ENCODE measurements at places on chromosomes 16 and 17. TPM values are rescaled to one million over a fixed set of nuclear protein-coding genes. Genes with fewer than 3 reads are reported as not detected.

GRCh38 chr16:13223666-13224065 is 322.3 kb downstream of the SHISA9 start:
- H3K27ac ChIP-seq = no peak overlapping the region
- H3K4me3 ChIP-seq = no peak overlapping the region
- no peaks in the 10 kb centered on the region for H3K36me3 ChIP-seq
- H3K27me3 ChIP-seq = no peaks in the 10 kb centered on the region

GRCh38 chr16:13436641-13437412 is 483.1 kb upstream of the ERCC4 start:
- no peaks in the 10 kb centered on the region for H3K36me3 ChIP-seq
- no peaks in the 10 kb centered on the region for H3K27me3 ChIP-seq
- DNase-seq = no peak

GRCh38 chr16:23160574-23160973 is 11.3 kb upstream of the USP31 start:
- no peak overlapping the region for H3K4me3 ChIP-seq
- no peak overlapping the region for H3K27ac ChIP-seq
- DNase-seq = no peak
- H3K27me3 ChIP-seq = no peaks in the 10 kb centered on the region
- no peaks in the 10 kb centered on the region for H3K36me3 ChIP-seq

DNA sequence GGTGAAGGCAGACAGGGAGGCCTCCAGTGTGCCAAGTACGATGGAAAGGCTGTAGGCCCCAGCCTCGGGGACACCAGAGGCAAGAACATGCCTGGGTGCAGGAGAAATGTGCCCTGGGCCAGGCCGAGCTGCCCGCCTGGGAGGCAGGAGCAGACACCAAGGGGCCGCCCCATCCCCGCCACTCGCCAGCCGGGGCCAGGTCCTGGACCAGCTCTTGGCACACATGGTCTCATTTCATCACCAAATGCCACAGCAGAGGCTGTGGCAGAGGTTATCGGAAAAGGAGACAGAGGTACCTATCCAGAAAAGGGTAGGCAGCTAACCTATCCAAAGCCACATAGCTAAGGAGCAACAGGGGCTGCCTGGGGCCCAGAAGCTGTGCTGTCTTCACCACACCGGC is 31.3 kb downstream of the PEMT start:
- H3K27me3 ChIP-seq = no peaks in the 10 kb centered on the region
- peaks cover 6% of the 10 kb centered on the region for H3K4me1 ChIP-seq
- H3K36me3 ChIP-seq = no peaks in the 10 kb centered on the region
- H3K4me3 ChIP-seq = no peak overlapping the region
- H3K27ac ChIP-seq = peak overlapping the region; percentile 83

OTOP2 gene
- not detected for total RNA-seq

TIGD7 gene
- total RNA-seq = 4.4 TPM

DNA sequence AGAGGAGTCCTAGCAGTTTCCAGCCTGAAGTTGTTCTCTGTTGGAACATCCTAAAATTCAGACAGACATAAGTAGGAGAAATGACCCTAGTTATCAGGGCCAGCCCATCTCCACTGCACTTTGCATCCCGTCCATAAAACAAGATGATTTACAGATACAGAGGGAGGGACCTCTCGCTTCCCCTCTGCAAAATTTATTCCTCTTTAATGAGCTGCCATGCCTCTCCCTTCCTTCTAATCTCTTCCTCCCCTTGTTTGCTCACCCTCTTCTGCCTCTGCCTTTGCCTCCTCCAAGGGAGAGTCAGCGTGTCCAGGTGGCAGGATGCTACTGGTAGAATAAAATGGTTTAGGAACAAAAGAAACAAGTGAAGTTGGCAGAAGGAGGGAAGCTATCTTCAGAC is 351.3 kb downstream of the SOX9 start:
- DNase-seq = no peak
- H3K27ac ChIP-seq = peak overlapping the region; percentile 12
- peaks cover 8% of the 10 kb centered on the region for H3K4me1 ChIP-seq
- H3K4me3 ChIP-seq = no peak overlapping the region

CDC42EP4 gene
- total RNA-seq = 119 TPM

- H3K4me3 ChIP-seq = no peak overlapping the region
- H3K27me3 ChIP-seq = no peaks in the 10 kb centered on the region
- no peaks in the 10 kb centered on the region for H3K36me3 ChIP-seq
- H3K4me1 ChIP-seq = no peaks in the 10 kb centered on the region
- no peak overlapping the region for H3K27ac ChIP-seq
- DNase-seq = no peak
Measured at GRCh38 chr16:17354141-17354601, 116.6 kb downstream of the XYLT1 start.

DNA sequence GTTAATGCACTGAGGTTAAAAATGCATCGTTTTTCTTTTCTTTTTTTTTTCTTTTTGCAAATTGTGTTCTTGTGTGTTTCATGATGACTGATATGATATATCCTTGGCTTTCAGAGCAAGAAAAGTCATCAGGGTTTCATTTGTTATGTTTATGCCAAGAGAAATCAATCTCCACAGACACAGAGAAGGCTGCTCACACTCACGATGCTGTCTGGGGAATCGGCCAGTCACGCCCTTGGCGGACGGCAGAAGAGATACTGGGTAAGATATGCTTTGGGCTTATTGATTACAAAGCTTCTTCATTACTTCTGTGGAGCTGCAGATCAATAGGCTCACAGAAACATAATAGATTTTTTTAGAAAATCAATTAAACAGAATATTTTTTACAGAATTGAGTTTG is 42.2 kb upstream of the TNRC6C start:
- no peaks in the 10 kb centered on the region for H3K36me3 ChIP-seq
- no peaks in the 10 kb centered on the region for H3K4me1 ChIP-seq
- H3K4me3 ChIP-seq = no peak overlapping the region

GRCh38 chr17:39704821-39705551 is 5.1 kb downstream of the ERBB2 start:
- no peaks in the 10 kb centered on the region for H3K27me3 ChIP-seq
- peaks cover 48% of the 10 kb centered on the region for H3K4me1 ChIP-seq
- peaks cover 14% of the 10 kb centered on the region for H3K36me3 ChIP-seq
- peak; percentile 50 for DNase-seq
- peak overlapping the region; percentile 98 for H3K27ac ChIP-seq

KREMEN2 gene
- total RNA-seq = 1.4 TPM

DNA sequence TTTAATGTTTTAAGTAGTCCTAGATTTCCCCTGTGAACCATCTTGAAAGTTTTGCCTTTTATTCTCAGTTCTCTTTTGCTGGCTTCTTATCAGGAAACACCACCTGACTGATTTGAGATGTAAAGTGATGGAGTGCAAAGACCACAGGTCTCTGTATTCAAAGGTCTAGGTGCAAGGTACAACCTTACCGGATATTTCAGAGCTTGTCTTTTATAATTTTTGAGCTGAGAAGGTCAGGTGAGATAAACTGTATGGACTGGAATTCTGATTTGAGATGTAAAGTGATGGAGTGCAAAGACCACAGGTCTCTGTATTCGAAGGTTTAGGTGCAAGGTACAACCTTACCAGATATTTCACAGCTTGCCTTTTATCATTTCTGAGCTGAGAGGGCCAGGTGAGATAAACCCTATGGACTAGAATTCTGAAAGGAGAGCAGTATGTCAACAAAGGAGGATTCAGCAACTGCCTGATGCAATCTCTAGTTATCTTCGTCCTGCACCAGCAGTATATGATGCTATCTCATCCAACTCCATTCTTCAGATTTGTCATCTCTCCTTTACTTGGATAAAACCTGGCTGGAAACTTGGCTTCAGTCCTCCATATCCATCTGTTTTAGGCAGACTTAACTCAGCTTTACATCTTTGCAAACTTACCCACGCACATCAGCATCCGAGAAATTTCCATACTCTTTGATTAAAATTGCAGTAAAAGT is 64.3 kb downstream of the CENPV start:
- no peaks in the 10 kb centered on the region for H3K4me1 ChIP-seq
- no peaks in the 10 kb centered on the region for H3K27me3 ChIP-seq
- H3K4me3 ChIP-seq = no peak overlapping the region
- H3K27ac ChIP-seq = no peak overlapping the region

DNA sequence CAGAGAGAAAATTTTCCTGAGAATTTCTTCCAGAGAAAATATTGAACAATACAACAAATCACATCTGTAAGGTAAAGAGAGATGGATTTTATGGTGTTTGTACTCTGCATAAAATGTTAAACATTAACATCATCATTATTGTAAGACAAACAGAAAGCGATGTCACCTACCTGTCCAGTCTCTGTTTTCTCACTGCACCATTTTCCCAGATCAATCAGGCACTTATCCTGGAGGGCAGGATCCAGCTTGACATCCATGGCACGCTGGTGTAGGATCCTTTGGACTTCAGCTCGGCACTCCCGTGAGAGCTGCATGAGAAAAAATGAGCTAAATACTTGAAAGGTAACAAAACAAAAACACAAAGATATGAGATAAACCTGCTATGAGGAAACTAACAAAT is 55.9 kb upstream of the CLEC18B start:
- H3K27me3 ChIP-seq = no peaks in the 10 kb centered on the region
- H3K27ac ChIP-seq = no peak overlapping the region
- DNase-seq = no peak
- no peak overlapping the region for H3K4me3 ChIP-seq

- no peaks in the 10 kb centered on the region for H3K36me3 ChIP-seq
- H3K4me3 ChIP-seq = no peak overlapping the region
Measured at GRCh38 chr17:78905541-78905940, 2.5 kb upstream of the CEP295NL start.

KRTAP3-2 gene
- not detected for total RNA-seq

- H3K27me3 ChIP-seq = no peaks in the 10 kb centered on the region
- no peak for DNase-seq
- H3K27ac ChIP-seq = peak overlapping the region; percentile 41
- no peaks in the 10 kb centered on the region for H3K4me1 ChIP-seq
Measured at GRCh38 chr16:84768061-84768807, 51.6 kb upstream of the CRISPLD2 start.

GRCh38 chr17:58538811-58539409 is 24.5 kb upstream of the MTMR4 start:
- no peak for DNase-seq
- no peak overlapping the region for H3K4me3 ChIP-seq
- no peak overlapping the region for H3K27ac ChIP-seq
- H3K36me3 ChIP-seq = no peaks in the 10 kb centered on the region
- H3K4me1 ChIP-seq = no peaks in the 10 kb centered on the region

GOSR2 gene
- total RNA-seq = 40.0 TPM

ITGB3 gene
- 12.4 TPM for total RNA-seq

GRCh38 chr16:50267151-50267631 is 840 bp downstream of the ADCY7 start:
- H3K36me3 ChIP-seq = no peaks in the 10 kb centered on the region
- DNase-seq = no peak
- H3K4me1 ChIP-seq = no peaks in the 10 kb centered on the region
- no peak overlapping the region for H3K27ac ChIP-seq
- H3K27me3 ChIP-seq = no peaks in the 10 kb centered on the region

CLEC3A gene
- 0.51 TPM for total RNA-seq

ENGASE gene
- 45.7 TPM for total RNA-seq

UTS2R gene
- not detected for total RNA-seq

DNA sequence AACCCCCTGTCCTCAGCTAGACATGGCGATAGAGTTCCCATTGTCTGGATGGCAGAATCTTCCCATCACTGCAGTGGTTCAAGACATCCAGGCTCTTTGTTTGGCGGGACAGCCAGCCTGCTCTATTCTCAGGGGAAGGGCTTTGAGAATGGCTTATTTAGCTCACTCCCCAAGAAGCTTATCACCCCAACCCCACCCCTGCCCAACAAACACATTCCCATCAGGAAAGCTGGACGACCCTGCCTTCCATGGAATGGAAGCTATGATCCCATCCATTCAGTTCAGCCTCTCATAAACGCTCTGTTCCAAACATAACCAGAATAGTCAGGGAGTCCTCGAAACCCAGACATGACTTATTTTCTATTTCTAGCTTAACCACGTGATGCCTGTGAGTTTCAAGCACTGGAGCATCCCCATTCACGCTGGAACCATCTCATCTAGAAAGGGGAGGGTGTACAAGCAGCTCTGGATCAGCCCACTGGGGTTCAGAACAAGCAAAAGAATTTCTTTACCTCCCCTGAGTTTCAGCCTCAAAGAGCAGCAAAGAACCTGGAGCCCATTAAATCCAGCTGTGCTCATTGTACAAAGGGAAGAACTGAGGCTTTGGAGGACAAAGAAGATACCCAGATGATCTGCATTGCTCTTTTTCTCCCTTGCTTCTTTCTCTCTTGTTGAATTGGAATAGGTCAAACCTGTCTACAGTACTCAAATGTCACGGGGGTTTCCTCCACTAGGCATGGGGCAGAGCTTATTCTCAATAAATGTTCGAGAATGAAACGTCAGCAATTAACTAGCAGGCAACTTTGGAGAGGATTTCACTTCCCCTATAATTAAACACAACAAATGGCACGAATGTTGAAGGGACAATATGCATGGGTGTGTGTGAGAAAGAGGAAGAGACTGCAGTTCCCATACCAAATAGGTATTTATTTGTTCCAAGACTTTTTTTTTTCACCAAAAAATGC is 93.1 kb downstream of the XYLT1 start:
- DNase-seq = no peak
- H3K4me3 ChIP-seq = no peak overlapping the region
- no peaks in the 10 kb centered on the region for H3K36me3 ChIP-seq
- no peaks in the 10 kb centered on the region for H3K27me3 ChIP-seq
- peaks cover 14% of the 10 kb centered on the region for H3K4me1 ChIP-seq

- no peaks in the 10 kb centered on the region for H3K36me3 ChIP-seq
- DNase-seq = no peak
- no peaks in the 10 kb centered on the region for H3K27me3 ChIP-seq
- no peak overlapping the region for H3K4me3 ChIP-seq
- H3K4me1 ChIP-seq = no peaks in the 10 kb centered on the region
- no peak overlapping the region for H3K27ac ChIP-seq
Measured at GRCh38 chr17:4492721-4493561, 5.7 kb upstream of the SPNS2 start.

KRTAP4-3 gene
- not detected for total RNA-seq

GJC1 gene
- total RNA-seq = 18.3 TPM

KRT9 gene
- total RNA-seq = not detected

DNA sequence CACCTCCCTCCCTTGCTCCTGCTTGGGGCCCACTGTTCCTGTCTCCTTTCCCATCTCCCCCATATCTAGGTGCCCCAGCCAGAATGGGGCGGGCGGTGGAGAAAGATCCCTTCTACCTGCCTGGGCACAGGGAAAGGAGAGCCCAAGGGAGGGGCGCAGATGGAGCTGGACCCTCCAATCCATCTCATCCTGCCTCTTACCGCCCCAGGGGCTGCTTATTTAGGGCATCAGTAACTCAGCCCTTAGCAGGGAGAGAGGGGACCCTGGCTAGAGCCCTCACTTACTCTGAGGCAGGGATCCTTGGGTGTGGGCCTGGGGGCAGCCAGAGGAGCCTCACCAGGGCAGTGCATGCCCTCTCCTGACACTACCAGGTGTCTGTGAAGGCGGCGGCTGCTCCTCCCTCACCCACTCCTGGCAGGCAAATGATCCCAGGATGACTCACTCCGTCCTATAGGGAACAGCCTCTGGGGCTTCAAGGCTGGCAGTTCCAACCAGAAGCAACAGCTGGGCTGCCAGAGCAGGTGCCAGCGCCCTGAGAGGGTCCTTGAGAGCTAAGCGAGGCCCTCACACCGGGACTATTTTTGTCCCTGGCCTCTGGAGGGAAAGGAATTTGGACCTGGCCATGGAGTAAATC is 16.3 kb upstream of the BCAR1 start:
- H3K4me1 ChIP-seq = peaks cover 25% of the 10 kb centered on the region
- H3K4me3 ChIP-seq = no peak overlapping the region
- no peak overlapping the region for H3K27ac ChIP-seq
- peak; percentile 66 for DNase-seq
- H3K27me3 ChIP-seq = no peaks in the 10 kb centered on the region

KDM6B gene
- total RNA-seq = 30.2 TPM

GCGR gene
- 0.97 TPM for total RNA-seq

HS3ST4 gene
- total RNA-seq = 1.9 TPM

GRCh38 chr16:27838536-27839175 is 224.9 kb downstream of the GSG1L start:
- no peaks in the 10 kb centered on the region for H3K27me3 ChIP-seq
- H3K36me3 ChIP-seq = no peaks in the 10 kb centered on the region
- no peak for DNase-seq
- H3K27ac ChIP-seq = no peak overlapping the region
- no peaks in the 10 kb centered on the region for H3K4me1 ChIP-seq

All from prostate gland (tissue), 2 donors.